Testis (tissue), 5 donors: ENCODE measurements at places on chromosomes 4 and X.

DNA sequence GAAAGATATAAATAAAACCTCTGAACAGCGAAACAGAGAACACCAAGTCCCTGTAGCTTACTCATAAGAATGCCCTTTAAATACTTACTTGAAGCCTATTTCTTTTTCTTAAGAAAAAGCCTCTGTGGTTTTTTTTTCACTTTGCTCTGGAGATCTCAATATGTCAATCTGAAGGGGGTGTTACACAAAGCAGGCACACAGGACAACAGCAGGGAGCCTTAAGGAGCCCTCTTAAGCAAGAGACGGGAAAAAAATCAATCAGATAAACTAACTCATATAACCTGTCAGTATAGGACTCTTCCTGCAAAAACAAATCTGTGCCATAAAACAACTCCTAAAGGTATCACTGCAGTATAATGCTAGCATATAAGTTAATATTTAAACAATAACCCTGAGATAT is 611.1 kb upstream of the ATOH1 start:
- DNase-seq: no peak

GRCh38 chr4:2079926-2080325 is 20.8 kb downstream of the NAT8L start:
- DNase-seq: peak; percentile 2

DNA sequence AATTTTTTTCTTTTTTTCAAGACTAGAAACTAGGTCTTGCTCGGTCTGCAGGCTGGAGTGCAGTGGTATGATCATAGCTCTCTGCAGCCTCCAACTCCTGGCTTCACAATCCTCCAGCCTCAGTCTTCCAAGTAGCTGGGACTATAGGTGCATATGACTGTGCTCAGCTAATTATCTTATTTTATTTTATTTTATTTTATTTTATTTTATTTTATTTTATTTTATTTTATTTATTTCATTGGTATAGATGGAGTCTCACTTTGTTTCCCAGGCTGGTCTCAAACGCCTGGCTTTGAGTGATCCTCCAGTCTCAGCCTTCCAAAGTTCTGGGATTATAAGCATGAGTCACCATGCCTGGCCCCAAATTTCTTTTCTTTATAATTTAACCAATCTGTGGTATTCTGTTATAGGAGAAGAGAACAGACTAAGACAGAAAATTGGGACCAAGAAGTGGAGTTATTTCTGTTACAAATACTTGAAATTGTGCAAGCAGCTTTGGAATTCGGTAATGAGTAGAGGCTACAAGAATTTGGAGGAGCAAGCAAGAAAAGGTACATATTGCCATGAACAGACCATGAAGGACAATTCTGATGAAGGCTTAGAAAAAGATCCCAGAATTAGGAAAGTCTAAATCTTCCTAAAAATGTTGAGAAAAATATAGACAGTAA is 4.0 kb upstream of the PRDM5 start:
- no peak for DNase-seq

DNA sequence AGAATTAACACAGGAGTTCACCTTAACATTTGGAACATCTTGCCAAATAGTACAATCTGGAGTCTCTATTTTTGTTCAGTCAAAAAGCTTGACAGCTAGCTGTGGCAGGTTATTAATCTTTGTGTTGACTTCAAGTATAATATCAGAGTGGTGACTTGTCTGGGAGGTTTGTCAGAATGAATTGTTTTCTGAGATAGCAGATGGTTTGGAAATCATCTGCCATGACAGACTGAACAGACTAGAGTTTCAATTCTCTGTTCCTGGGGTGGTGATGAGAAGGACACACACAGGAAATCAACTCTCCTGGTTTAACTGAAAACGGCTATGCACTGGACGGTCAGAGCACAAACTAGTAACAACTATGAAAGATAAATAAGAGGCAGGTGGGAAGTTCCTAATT is 203.3 kb upstream of the EMCN start:
- no peak for DNase-seq

DNA sequence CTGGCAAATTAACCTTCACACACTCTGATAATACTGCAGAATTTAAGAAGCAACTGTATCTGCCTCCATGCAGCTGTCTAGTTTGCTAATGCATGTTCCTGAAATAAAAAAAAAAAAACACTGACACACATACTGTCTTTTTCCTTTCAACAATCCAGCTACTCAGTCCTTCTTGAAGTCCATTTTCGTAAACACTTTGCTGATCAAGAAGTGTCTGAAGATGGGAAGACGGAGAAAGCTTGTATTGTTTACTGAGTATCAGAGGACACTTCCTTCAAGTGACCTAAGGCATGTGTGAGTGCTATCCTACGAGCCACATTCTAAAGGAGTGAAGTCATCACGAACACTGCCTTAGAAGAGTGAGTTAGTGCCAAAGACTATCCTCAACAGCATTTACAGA is 82.6 kb downstream of the LUZP4 start:
- no peak for DNase-seq

- DNase-seq: no peak
These were observed 6.9 kb downstream of the DGKQ start for GRCh38 chr4:966266-967112.

- DNase-seq: no peak
These were observed 200.0 kb downstream of the IL1RAPL1 start for GRCh38 chrX:28787206-28787605.

GRCh38 chrX:43910012-43910411 is 27.8 kb upstream of the MAOB start:
- no peak for DNase-seq

- no peak for DNase-seq
These were observed 32.4 kb downstream of the RTL9 start for GRCh38 chrX:110391086-110391485.

- DNase-seq: no peak
These were observed 556.8 kb upstream of the LCORL start for GRCh38 chr4:18578307-18578706.

DNA sequence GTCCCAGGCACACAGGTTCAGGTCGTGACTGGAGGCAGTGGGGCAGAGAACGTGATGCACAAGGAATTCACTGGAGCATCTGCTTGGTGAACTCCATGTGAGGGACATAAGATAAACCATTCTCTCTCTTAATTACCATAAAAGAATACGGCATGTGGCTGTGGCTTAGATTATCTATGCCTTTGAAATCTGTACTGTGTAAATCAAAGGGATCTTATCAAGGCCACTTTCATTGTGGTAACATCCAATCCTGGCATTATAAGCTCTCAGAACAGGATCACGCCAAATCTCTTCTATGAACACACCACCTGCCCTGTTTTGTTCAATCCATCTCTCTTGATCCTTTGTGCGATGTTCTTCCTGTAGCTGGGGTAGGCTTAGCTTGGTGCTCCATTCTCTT is 192.3 kb downstream of the SPATA18 start:
- DNase-seq: no peak

- peak; percentile 41 for DNase-seq
These were observed 139.6 kb downstream of the SOWAHB start for GRCh38 chr4:76758290-76758882.

- DNase-seq: no peak
These were observed 589.1 kb downstream of the TRIML1 start for GRCh38 chr4:188728359-188728758.

DNA sequence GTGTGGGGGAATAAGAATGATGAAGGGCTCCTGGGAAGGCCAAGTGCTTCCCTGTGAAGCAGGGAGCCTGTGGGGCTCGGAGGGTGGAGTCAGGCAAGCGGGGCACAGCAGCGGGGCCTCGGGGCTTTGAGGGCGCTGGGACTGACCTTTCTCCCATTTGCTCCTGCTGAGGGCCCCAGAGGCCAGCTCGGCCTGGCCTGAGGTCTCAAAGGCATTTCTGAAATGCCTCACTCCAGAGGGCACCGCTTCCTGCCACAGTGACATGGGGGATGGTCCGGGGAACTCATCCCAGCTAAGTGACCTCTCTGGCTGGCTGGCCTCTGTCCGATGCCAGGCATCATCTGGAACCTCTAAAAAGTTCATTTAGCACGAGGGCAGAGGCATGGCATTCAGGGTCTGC is 98.8 kb upstream of the STX18 start:
- DNase-seq: no peak

GRCh38 chrX:24018809-24019208 is 8.2 kb downstream of the KLHL15 start:
- DNase-seq: no peak
